Stimulated activated CD4-positive, alpha-beta T cell treated with anti-CD3 and anti-CD28 coated beads, TNF-alpha, amount 100 ng/mL, for 24 hours (primary cell): ENCODE measurements at places on chromosomes 5 and 9.

DNA sequence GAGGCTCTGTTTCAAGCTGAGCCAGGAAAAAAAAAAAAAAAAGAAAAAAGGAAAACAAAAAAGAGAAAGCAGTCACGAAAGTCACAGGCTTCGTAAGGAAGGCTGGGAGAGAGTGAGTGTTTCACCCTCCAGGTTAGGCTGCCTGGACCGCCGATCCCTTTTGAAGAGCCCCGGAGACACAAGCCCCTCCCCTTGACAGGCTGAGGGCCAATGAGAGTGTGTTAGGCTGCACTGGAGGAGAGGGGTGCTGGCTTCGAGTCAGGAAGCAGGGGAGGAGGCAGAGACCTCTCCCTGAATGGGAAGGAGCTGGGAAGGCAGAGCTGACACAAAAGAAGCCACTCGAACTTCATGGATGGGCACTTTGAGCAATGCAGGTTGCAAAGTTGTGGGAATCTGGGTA lies at the start of gene NMUR2:
Gene NMUR2, minus strand, starts transcription at position 135 of the 400 bp plus-strand sequence. CDS start 166 bp downstream, outside the sequence.
- no peak for DNase-seq

DNA sequence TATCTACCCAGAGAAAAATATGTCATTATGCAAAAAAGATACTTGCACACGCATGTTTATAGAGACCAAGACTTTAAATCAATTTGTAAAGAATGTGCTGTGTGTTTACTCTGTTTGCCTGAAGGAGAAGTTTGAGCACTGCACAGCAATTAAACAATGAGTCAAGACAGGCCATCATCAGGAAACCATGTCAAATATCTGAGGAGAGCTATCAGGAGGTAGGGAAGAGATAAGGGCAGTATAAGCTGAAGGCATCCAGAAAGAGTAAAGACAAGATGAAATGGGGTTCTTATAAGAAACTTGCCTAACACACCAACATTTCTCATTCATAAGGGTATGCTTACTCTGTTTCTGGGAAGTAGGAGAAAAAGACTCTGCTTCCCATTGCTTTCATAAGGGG lies 405.8 kb upstream of the PTGER4 start:
- DNase-seq, result no peak

GRCh38 chr9:33684831-33685230 lies 110.5 kb upstream of the PRSS3 start:
- DNase-seq, result no peak

GRCh38 chr9:114450833-114451706 lies 54.2 kb downstream of the WHRN start:
- no peak for DNase-seq

GRCh38 chr9:120505186-120505585 lies 74.8 kb downstream of the CDK5RAP2 start:
- DNase-seq, result no peak

DNA sequence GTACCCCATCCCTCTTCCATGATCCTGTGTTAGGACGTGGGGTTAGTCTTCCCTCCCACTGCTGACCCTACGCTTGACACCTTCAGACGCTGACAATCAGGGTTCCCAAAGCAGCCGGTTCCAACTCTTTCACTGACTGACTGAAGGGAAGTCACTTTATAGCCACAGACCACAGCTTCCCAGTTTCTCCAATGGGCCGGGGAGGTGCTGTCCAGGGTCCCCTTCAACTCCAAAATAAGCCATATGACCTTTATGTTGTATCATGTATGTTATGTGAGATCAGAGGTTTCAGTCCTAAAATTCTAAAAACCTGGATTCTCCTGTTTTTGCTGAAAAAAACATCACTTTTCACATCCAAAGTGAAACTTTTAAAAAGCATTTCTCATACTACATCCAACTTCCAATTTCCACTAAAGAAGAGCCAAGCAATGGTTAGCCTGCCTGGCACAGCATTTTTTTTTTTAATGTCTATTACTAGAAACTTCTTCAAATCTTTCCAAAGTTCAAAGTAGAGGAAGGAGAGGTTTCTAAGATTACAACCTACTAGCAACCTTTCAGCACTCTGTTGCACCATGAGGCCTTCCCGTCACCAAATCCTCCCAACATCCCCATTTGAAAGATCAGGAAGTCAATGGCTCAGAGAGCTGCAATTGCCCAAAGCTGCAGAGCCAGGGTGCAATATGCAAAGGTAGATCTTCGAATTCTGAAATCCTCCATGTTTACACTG lies 5.2 kb downstream of the EPB41L4B start:
- DNase-seq, result no peak

- DNase-seq, result no peak
These were observed 1.5 kb downstream of the AK6 start for GRCh38 chr5:69367697-69368279.

DNA sequence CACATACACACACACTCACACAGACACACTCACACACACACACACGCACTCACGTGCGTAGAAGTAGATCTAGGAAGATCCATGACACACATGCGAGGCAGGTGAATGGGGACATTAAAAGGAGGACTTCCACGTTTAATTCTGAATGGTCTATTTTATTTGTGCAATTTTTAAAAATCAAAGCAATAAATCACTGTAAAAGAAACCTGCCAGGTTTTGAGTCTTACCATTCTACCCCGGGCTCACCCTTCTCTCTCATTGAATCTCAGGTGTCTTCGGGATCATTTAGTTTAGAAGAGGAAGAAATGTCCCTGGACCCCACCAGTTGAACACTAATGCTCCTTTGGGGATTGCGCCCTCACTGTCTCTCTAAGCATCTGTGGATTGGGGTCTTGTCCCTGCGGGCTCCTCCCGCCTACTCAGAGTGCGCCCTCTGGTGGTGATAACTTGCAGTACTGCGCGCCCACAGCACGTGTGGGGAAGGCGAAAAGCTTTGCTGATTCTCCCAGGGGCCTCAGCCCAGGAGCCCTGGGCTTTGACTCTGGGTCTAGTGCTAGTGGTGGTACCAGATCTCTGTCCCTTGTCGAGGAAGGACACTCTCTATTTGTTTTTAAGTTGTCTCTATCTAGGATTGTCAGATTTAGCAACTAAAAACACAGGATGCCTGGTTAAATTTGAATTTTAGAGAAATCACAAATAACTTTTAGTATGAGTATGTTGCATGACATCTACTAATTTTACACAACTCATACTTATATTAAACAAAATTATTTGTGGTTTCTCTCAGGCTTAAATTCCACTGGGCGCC lies 34.8 kb downstream of the BOD1 start:
- DNase-seq, result no peak

DNA sequence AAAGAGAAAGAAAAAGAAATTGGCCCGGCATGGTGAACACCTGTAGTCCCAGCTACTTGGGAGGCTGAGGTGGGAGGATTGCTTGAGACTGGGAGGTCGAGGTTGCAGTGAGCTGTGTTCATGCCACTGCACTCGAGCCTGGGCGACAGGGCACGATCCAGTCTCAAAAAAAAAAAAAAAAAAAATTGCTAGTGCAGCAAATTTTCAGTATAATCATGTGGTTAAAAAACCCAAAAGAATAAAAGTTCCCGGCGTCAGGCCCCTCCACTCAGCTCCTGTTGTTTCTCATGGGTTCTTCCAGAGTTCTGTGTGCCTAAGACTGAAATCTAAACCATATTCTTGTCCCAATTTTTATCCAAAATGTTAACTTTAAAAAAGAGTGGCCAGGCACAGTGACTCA lies 49.1 kb downstream of the WNK2 start:
- DNase-seq, result no peak

GRCh38 chr9:128026255-128026772 lies 40.8 kb downstream of the NAIF1 start:
- no peak for DNase-seq
